ENCODE measurements at places on chromosomes 3 and 15. TPM values are rescaled to one million over a fixed set of nuclear protein-coding genes. Genes with fewer than 3 reads are reported as not detected.

DNA sequence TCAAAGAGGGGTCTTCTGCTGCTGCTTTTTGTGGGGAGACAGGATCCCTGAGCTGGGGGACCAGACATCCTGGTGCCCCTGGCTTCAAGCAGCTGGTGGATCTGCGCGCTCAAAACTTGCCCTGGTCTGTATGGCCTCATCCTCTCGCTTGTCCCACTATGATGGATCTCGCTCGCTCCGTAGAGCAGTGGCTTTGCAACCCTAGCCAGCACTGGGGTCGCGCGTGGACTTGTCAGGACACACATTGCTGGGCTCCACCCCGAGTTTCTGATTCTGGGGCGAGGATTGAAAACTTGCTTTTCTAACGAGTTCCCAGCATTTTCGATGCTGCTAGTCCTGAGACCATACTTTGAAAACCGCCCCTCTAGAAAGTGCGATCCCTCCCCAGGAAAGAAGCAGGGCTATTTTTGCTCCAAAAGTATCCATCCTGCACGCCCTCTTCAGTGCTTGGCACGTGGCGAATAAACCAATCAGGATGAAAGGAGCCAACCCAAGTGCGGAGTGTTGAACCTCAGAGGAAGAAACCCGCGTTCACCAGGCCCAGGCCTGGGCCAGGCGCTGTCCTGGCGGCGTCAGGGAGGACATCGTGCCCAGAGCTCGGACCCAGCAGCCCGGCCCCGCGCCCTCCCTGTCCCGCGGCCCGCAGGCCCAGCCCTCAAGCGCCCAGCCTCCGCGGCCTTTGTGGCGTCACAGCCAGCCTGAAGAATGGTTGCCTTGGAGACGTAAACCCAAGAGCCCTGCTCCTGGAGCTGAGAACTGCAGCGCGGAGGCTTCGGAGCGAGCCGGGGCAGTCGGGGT lies at the start of gene CFAP100:
Gene CFAP100 (plus strand): TSS at position 731 of the 798 bp plus-strand sequence. CDS start 1,092 bp downstream, outside the sequence.
- peak; percentile 51 for DNase-seq

- DNase-seq, result no peak
Measured at GRCh38 chr3:166447513-166447912, 610.3 kb upstream of the BCHE start.

GRCh38 chr15:98621021-98621420 lies 27.3 kb upstream of the IGF1R start:
- DNase-seq, result no peak

GRCh38 chr3:164486150-164486549 lies 592.1 kb downstream of the SI start:
- DNase-seq, result no peak

GRCh38 chr3:28008235-28008634 lies 233.2 kb upstream of the CMC1 start:
- no peak for DNase-seq

The LYZL4 gene
- not detected for polyA plus RNA-seq

Measured in ovary (tissue), 10 donors.